Cardiac septum (tissue), 1 donor: ENCODE measurements at places on chromosomes 12 and 14. TPM values are rescaled to one million over a fixed set of nuclear protein-coding genes. Genes with fewer than 3 reads are reported as not detected.

DNA sequence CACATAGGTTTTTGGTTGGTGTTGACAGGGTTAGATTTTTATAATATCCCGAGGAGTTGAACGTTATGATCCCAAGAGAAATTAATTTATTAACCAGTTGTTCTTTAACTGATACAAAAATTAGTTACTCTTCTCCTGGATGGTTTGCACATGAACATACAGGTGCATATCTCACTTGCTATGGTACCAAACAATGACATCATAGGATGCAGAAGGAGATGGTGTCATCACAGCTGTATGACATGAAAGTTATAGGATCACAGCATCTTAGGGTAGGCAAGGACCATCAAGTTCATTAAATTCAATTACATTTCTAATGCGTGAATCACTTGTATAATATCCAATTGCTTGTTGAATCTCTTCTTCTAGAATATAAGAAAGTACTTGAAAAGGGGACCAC lies 175.8 kb downstream of the PAH start:
- DNase-seq, result no peak

DNA sequence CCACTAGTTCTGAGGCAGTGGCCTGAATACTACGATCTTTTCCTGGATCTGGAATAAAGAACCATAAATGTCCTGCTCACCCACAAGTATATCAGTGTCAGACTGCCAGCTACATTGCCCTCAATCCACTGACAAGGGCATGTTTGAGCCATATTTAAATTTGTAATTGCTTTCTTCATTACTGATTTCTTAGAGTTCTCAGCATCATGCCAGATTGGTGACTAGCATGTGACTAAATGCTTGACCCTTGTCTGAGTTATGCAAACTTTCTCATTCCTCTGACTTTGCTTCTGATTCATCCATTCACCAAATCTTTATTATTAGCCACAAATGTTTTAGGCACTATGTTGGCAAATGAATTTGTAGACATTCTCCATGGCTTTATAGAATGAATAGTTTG lies 143.6 kb upstream of the SLC16A7 start:
- no peak for DNase-seq

DNA sequence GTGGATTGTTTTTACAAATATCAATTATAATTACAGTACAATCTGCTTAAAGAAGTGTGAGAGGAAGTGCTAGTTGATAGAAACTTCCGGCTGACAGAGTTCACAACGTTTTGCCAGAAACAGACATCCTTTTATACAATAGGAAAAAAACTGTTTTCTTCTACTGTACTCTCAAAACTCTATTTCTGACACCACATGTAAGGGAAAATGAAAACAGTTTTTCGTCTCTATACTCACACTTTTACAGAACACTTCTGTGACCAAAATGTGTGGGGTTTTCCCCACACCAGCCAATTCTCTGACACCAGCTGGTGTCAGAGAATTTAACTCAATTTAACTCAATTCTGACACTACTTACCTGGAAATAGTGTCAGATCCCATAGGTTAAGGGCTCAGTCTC lies 24.2 kb upstream of the HIF1A start:
- DNase-seq, result no peak

DNA sequence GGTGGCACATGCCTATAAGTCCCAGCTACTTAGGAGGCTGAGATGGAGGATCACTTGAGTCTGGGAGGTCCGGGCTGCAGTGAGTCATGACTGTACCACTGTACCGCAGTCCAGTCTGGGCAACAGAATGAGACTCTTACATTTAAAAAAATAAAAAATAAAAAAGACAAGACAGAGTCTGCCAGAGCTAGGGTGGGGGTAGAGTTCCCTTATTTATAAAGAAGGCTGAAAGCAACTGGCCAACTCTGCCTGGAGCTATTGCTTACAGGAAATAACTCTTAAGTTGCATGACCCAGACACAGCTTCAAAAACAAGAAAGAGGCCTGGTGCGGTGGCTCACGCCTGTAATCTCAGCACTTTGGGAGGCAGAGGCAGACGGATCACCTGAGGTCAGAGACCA lies 31.5 kb downstream of the NUMB start:
- DNase-seq, result no peak

DNA sequence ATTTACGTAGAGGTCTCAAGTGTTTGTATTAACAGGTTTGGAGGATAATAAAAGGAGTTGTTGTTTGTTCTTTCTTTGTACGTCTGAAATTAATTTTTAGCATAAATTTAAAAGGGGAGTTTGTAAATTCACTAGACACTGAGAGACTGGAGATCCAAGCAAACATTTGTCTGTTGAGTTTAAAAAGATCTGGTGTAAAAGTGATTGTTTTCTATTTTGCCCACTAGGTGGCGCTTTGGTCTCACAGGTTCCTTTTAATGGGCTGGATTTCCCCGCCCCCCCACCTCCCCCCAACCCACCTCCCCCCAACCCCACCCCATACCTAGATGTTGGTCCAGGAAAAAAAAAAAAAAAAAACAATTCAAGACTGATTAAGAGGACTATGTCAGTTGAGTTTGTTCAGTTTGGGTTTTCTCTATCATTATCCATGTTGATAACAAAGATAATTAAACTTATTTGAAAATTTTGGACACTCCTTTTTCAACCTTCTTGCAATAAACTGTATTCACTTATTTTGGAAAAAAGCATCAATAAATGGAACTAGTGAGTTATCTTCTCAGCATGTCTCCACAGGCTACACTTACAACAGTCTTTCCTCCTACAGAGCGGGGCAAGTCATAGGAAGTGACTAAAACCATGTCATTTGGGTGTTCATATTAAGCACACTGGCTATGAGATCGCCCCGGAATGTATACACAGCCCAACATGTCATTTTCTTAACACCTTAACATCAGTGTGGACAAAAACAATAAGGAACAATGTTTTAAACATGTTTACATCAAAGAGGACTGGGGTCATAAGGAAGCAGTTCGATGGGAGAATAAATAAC lies 841.1 kb downstream of the NRXN3 start:
- DNase-seq, result no peak

- DNase-seq, result no peak
These were observed 1.1 kb upstream of the MTA1 start for GRCh38 chr14:105418269-105419194.

DNA sequence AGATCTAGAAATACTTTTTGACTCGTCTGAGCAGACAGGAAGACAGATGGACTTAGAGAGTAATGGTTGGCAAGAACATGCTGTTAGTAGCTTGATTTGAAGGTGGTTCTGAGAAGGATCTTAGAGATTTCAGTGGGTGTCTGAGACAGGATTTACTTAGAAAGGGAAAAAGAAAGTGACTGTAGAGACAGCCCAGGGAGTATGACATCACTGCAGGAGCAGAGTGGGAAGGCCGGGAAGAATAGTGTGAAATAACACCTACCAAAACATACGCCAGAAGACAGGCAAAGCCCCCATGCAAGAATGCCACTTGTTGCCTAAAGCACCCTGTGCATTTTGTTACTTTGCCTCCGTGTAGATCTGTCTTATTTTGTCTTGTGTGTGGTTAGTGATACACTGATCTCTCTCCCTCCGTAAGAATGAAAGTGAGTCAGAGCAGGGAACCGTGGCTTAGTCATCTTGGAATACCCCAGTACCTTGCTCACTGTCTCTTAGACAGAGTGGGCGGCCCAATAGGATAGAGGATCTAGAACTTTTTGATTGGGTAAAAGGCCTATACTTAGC lies 161.3 kb upstream of the IFNG-AS1 start:
- no peak for DNase-seq

DNA sequence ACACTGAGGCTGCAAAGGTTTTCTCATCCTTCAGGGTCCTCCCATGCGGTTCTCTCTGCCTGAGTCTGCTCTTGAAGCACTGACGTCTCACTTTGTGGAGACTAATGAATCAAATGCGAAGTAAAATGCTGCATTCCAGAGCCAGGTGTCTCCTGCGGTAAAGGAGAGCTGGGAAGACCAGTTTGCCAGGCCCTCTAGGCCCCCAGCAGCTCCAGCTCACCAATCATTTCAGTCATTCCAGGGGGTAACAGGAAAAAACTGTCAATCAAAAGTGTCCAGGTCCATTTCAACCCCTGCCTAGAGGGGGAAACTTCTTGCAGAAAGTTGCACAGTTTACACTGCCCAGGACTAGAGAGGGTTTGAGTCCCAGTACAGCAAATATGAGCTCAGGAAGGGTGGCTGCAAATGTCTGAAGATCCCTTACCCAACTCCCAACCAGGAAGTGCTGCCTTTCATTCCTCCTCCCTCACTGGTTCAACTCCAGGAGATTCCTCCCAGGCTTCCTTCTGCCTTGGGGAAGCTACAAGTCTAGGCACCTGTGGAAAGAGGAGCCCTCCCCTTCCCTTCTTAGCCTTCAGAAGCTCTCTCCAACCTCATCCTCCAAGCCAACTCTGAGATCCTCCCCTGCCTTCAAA lies 2.7 kb upstream of the NXPH4 start:
- DNase-seq, result no peak

- no peak for DNase-seq
These were observed 8.4 kb upstream of the INF2 start for GRCh38 chr14:104680806-104681688.

GRCh38 chr14:92690171-92691011 lies 58.0 kb downstream of the LGMN start:
- DNase-seq, result peak; percentile 44

- no peak for DNase-seq
These were observed 1296.5 kb downstream of the TMEM121 start for GRCh38 chr14:106822905-106823304.

Gene RFLNA
- total RNA-seq, result not detected
